ENCODE measurements at places on chromosomes 5 and 9. TPM values are rescaled to one million over a fixed set of nuclear protein-coding genes. Genes with fewer than 3 reads are reported as not detected.

DNA sequence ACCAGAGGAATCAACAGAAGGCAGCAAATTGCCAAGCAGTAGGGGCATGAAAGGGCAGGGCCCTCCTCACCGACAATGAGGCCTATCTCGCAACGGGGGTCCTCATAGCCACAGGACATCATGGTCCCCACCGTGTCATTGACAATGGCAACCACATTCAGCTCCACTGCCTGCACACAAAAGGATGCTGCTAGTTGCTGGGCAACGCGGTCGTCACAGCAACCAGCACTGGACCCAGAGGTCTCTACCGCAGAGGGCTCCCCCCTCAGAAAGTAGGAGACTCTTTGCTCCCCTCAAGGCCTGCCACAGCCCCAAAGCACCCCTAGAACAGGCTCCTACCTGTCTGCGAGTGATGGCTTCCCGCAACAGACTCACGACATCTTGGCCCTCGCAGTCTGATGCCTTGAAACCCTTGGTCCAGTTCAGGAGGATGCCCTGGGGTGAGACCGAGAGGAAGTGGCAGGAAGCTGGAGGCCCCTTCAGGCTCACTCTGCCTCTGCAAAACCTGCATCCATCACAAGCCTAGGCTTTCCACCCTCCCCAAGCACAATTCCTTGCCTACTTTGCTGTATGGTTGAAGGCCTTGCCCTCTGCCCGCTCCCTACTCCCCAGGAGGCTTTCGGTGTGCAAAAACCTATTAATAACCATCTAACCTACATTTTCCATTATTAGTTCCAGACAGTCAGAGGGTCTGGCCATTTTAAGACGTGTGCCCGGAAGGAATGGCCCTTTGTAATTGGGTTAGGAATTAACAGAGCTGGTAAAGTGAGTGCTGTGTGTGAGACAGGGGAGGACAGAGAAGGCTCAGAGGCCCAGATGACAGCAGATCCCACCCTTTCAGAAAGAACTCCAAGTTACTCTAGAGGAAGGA, 15.2 kb downstream of the HK3 start:
- no peak for DNase-seq

GRCh38 chr9:16992138-16992537, 121.7 kb upstream of the BNC2 start:
- DNase-seq: no peak

- no peak for DNase-seq
Observed at GRCh38 chr9:6997330-6997729, 239.6 kb downstream of the KDM4C start.

- DNase-seq: no peak
Observed at GRCh38 chr5:170587808-170588207, 84.0 kb downstream of the KCNIP1 start.

- DNase-seq: no peak
Observed at GRCh38 chr5:52481201-52481600, 306.5 kb upstream of the ITGA1 start.

- DNase-seq: no peak
Observed at GRCh38 chr5:162929104-162929503, 508.3 kb upstream of the CCNG1 start.

DNA sequence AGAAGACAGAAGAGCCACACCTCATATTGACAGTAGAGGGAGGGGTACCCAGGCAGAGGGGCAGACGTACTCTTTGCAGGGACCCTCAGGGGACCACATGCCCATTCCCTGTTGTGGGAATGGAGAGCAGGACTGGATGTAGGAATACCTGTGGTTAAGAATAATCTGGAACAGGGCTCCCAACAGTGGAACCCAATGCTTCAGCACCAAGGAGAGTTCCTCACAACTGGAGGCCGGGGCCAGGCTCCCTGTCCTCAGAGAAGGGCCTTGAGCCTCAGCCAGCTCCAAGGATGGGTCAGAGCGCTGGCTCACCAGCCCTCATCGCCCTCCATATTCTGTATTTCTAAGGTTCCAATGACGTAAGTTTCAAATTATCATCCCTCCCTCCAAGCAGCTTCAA, 7.4 kb upstream of the SHC3 start:
- no peak for DNase-seq

GRCh38 chr5:144742361-144742760, 571.7 kb downstream of the KCTD16 start:
- no peak for DNase-seq

Gene SPATA31A1
- not detected for polyA plus RNA-seq

Gene SUSD3
- polyA plus RNA-seq: 7.6 TPM

Gene BICD2
- 30.9 TPM for polyA plus RNA-seq

Gene TAF7
- 194 TPM for polyA plus RNA-seq
